ENCODE measurements at places on chromosomes 5 and 9.
A peak's percentile ranks its signal among the peaks of the same experiment; 100 is the strongest.

DNA sequence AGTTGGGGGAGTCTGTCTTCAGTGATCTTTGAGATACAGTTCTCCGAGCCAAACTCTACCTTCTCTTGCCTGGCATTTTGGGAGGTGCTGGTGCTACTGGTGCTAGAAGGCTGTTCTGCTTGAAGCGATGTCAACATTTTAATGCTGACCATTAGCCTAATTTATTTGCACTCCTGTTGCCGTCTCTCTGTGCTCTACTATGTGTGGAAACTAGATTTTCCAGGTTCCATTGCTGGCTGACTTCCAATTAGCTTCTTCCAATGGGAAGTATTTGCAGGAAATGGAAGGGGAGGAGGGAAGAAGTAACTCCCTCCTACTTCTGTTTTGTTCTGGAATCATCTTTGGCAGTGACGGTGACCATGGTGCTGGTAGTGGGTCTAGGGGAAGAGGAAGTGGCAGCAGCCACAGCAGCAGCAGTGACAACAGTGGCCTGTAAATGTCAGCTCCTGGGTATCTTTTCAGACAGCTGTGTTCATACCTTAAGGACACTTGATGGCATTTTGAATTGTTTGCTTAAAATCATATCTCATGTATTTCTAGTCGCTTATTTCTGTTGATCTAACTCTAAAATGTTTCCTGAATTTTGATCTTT is 7.9 kb downstream of the TXNDC8 start:
- DNase-seq, result no peak

DNA sequence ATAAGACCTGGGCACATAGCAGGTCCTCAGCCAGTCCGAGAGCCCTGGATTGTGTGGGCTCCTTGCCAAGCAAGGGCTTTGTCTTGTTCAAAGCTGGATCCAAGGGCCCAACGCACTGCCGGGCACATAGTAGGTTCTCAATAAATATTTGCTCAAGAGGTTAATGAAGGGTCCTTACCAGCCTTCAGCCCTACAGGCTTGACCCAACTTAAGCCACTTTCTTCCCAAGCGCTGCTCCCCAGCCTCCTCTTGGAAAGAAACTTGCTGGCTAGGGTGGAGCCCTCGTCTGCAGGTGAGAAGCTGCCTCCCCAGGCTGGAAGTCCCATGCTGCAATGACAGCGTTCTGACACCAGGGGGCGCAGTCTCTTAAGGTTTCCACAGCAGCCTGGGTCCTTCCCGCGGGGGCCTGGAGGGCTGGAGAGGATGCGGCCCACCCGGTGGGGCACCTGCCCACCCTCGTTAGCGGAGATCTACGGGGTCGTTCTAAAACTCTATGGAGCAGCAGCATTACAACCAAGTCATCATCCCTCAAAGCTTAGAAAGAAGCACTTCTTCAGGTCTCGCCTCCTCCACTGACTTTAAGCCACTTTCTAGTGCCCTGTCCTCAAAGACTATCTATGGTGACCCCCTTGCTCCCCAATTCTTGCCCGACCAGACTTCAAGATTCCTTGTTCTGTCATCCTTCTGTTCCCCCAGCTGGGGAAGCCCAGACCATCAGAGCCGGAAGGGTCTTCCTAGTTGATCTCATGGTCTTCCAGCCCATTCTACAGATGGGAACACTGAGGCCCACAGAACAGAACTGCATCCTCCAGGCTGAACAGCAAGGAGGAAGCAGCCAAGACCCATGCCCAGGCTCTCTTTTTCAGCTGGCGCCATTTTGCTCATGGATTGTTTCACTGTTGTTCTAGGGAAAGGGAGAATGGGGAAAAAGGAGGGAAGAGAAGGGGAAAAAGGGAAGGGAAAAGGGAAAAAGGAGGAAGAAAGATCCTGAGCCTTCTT is 115.4 kb downstream of the LHX2 start:
- peak; percentile 38 for DNase-seq

DNA sequence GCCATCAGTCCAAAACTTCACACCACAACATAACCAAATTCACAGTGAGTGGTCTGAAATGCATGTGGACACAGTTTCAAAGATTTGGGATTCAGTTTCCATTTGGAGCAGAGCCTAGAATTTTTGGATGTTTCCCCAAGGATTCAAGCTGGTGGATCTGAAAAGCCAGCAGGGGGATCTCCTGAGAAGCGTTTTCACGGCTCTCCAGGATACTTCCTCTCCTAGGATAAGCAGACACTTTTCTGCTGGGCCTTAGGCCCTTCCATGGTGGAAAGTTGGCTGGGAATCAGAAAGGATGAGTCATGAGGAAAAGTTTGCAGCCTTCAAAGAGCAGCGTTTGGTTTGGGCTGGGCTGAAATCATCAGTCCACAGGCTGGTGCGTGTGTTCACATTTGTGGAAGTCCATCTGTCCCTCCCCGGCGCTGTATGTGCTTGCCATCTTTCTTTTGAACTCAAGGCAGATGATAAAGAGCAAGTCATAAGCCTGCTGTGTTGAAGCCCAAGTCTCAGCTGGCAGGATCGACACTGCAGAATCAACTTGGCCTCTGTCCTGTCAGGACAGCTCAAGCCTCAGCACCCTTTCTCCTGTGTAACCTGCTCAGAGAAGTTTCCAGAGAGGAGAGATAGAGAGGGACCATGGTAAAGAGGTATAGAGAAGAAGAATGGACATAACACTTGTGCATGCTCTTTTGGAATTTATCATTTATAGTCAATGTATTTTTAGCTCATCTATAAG is 152.6 kb upstream of the MSX2 start:
- no peak for DNase-seq

DNA sequence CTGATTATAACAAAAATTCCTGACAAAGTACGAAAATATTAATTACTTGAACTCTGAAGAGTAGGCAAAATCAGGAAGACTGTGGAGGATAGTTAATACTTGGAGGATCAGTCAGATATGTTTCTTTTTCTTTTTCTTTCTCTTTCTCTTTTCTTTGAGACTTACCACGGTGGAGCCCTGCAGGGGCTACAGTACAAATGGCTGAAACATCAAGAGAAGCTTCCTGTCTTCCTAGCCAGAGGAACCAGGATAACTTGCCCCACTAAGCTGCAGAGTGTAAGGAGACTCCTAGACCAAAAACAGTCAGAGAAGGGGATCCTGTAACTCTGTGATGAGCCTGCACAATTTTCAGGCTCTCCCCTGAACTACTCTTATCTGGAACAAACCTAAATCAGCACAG is 324.6 kb upstream of the TYRP1 start:
- no peak for DNase-seq

GRCh38 chr9:8895861-8896224 is 1096.3 kb upstream of the DMAC1 start:
- no peak for DNase-seq

- no peak for DNase-seq
These were observed 177.1 kb downstream of the PIK3R1 start for GRCh38 chr5:68392617-68393016.

- no peak for DNase-seq
These were observed 219.5 kb downstream of the RANBP17 start for GRCh38 chr5:171081319-171081718.

DNA sequence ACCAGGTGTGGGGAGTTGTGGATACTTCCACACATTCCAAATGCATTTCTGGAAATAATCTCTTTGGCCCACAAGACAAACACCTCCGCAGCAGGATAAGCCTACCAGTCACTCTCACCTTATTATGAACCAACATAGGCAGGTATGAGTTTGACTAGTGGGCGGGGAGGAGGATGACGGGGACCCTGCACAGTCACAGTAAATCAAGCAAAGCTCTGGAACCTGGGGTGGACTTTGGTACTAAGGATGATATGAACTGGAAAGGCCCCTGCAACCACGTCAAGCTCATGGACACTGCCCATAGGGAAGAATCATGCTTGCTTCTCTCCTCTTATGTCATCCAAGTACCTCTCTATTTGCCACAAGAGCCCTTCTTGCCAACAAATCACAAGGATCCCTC is 259.4 kb downstream of the HSPA4 start:
- no peak for DNase-seq

GRCh38 chr9:129459547-129460322 is 161.2 kb downstream of the C9orf50 start:
- no peak for DNase-seq

DNA sequence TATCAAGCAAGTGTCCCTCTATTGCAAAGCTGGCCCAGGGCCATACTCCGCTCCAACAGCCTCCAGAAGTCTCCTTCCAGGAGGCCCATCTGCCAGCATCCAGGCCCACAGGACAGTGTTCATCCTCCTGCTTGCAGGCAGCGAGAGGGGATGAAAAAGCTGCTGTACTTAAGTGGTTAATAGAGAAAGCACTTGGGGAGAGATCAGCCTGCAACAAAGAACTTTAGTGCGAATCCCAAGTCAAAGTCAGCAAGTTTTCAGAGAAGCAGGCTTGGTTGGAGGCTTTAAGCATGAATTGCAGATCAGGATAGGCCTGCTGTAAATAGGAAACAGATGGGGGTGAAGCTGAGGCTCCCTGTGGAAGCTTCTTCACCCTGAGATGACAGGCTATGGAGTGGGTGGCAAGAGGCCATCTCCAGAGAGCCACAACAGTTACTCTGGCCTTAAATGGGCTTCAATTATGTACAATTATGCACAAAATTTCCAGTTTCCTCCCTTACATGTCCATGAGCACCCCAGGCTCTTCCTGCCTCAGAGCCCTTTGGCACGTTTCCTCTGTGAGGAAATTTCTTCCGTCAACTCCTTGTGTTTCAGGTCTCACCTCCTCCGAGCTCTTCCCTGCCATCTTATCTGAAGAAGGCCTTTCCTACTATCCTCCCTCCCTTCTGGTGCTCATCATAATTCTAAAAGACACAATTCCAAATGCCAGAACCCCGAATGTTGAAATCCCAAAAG is 98.0 kb upstream of the NR3C1 start:
- DNase-seq, result no peak

GRCh38 chr9:136625101-136626065 is 37.3 kb upstream of the EGFL7 start:
- no peak for DNase-seq

GRCh38 chr5:139903450-139903794 is 107.8 kb downstream of the PSD2 start:
- no peak for DNase-seq

- peak; percentile 57 for DNase-seq
These were observed 6.9 kb upstream of the NDUFB6 start for GRCh38 chr9:32579706-32580331.

DNA sequence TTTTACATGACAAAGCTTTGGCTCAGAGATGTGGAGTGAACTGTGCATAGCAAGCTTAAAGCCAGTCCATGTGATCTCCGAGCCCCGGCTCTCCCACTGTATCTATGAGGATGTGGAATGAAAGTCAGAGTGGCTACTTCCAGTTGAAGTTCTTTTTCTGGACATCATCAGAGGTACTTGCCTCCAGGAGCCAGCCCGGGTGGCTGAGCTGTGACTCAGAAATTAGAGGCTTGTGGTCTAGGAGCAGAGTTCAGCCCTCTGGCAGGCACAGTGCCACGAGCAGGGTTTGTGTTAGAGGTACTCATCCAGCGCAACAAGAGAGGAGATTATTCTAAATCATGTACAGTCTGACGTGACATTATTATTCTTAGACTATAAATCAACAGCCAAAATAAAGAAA is 322.5 kb downstream of the CDK5RAP2 start:
- no peak for DNase-seq

- DNase-seq, result no peak
These were observed 379.3 kb downstream of the PLK2 start for GRCh38 chr5:58080573-58080972.

DNA sequence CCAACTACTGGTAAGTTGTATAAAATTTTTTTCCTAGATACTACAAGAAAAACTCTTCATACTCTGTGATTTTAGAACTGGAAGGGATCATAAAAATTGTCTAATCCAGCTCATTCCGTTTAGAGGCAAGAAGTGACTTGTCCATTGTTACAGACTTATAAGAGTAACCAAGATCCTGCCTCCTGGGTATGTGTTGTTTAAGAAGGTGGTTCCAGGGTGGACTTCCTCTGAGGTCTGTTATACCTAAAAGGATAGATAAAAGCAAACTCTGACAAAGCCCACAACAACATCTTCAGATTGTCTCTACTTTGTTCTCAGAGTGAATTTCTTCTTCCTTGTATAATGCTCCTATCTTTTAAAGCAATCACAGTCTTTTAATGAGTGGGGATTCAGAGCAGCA is 24.2 kb downstream of the TGFBR1 start:
- DNase-seq, result no peak

DNA sequence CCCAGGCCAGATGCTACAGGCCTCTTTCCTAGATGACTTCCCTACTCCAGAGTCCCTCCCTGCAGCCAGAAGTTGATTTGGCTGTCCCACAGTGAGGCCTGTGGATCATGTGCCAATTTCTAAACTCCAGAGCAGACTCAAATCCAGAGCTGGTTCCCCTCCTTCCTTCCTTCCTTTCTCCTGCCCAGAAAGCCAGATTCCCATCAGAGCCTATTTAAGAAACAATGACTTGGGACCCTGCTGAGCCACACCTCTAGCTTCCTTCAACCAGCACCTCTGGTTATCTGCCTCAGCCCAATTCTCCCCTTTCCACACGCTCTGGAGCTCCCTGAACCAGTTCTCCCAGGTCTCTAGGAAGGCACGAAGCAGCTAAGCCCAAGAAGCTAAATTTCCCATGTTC is 7.2 kb downstream of the FAM219A start:
- DNase-seq, result no peak

DNA sequence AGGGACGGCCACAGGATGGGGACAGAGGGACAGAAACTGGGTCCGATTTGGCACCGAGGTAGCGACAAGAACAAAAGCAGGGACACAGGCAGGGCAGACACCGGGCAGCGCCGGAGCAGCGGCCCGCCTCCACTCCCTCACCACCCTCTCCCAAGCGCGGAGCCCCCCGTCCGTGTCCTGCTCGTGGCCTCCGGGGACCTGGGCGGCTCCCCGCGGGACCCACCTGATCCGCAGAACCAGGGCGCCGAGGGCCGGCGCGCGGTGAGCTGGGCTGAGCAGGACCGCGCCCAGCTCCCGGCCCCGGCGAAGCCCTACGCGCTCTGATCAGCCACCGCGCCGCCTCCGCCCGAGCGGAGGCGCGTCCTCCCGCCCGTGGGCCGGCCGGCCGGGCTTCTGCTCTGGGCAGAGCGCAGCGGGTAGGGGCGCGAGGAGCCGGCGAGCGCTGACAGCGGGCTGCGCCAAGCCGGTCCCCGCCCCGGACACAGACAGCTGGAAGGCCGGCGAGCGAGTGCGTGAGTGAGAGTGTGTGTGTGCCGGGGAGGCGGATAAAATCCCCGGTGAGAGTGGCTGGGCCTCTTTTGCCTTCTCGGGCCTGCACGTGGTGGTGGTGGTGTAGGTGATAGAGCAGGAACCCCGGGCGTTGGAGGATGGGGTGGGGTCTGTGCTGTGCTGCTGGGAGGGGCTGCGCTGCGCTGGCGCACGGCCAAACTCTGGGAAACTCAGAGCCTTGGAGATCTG is at the start of gene GGTA1:
TSS of gene GGTA1 (minus strand) at position 418 of the 738 bp plus-strand sequence. CDS start 31,922 bp downstream, outside the sequence.
- DNase-seq, result no peak

GRCh38 chr5:169106911-169107706 is 193.8 kb downstream of the SLIT3 start:
- no peak for DNase-seq

DNA sequence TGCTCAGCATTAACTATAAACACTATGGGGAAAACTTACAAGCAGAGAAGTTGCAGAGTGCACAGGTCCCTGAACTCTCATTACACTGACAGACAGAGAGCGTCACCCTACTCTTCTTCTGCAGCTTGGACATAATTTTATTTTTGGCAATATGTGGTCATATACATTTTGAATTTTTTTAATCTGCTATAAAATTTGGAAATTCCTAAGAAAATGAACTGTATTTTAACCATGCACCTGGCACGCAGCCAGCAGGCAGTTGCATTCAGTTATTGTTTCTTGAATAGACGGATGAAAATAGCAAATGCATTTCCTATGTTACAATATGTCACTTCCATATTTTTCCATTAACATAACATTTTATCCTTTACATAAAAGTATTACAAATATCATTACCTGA is 100.2 kb downstream of the SLC25A46 start:
- no peak for DNase-seq

GRCh38 chr9:72012646-72013045 is 47.8 kb downstream of the C9orf57 start:
- DNase-seq, result no peak

Data from activated CD8-positive, alpha-beta memory T cell treated with anti-CD3 and anti-CD28 coated beads for 4 hours (primary cell).